Stimulated activated CD8-positive, alpha-beta memory T cell treated with anti-CD3 and anti-CD28 coated beads, Interleukin-7, amount 100 ng/mL, for 1 hour (primary cell): ENCODE measurements at places on chromosomes 13 and 19.

DNA sequence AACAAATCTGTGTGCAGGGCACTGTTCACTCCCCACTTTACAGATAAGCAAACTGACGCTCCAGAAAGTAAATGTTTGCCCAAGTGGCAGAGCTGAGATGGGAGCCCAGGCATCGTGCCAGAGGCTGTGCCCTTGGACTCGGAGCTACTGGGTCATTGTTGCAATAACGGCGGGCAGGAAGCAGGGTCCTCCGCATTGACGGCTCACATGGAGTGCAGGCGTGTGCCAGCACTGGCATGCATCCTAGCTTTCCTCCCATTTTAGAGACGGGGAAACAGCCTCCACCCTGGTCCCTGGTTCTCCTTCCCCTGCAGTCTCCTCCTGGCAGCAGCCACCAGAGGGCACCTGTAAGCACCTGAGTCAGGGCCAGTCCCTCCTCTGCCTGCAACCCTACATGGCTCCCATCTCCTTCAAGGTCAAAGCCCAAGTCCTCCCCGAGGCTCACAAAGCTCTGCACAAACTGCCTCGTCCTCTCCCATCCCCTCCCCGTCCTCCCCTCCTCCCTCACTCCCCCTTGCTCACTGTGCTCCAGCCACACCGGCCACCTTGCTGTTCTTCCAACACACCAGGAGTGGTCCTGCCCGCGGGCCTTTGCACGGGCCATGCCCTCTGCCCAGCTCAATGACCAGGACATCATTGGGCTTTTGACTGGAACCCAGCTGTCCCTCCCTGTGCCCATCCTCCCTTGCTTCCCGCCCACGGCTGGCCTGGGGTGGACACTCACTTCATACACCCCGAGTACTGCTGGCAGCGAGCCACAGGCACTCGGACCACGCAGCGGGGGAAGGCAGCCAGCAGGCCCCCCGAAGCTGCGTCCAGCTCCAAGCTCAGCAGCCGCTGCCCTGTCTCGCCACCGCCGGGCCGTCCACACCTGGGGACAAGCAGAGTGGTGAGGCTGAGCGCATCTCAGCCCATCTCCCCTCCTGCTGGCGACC lies 7.7 kb upstream of the LRG1 start:
- no peak for DNase-seq

- no peak for DNase-seq
These were observed 413.2 kb downstream of the MZT1 start for GRCh38 chr13:72314210-72314609.

DNA sequence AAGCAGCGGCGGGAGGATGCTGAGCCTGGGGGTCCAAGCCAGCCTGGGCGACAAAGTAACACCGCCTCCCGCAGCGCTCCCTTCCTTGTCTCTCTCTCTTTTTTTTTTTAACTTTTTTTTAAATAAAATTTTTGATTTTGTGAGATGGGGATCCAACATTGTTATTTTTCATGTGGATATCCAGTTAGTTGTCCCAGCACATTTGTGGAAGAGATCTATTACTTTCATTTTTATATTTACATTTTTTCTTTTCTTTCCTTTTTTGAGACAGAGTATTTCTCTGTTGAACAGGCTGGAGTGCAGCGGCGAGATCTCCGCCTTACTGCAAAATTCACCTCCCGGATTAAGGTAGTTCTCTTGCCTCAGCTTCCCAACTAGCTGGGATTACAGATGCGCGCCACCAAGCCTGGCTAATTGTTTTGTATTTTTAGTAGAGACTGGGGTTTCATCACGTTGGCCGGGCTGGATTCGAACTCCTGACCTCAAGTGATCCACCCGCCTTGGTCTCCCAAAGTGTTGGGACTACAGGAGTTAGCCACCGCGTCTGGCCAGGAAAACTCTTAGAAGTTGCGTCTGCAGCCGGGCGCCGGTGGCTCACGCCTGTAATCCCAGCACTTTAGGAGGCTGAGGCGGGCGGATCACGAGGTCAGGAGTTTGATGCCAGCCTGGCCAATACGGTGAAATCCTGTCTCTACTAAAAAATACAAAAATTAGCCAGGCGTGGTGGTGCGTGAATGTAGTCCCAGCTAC lies 19.4 kb downstream of the ZNF816 start:
- DNase-seq, result no peak

DNA sequence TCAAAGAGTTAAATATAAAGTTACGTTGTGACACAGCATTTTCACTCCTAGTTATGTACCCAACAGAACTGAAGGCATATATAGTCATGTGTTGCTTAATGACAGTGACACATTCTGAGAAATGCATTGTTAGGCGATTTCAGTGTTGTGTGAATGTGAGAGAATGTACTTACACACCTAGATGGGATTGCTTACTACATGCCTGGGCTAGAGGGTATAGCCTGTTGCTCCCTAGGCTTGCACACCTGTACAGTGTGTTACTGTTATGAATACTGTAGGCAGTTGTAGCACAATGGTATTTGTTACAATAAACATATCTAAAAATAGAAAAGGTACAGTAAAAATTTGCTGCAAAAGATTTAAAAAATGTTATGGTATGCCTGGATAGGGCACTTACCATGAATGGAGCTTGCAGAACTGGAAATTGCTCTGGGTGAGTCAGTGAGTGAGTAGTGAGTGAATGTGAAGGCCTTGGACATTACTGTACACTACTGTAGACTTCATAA lies 89.2 kb downstream of the DHRS12 start:
- no peak for DNase-seq

- no peak for DNase-seq
These were observed 99.8 kb downstream of the ITGBL1 start for GRCh38 chr13:101552286-101552685.
